ENCODE measurements at places on chromosomes 2 and 18.
A peak's percentile ranks its signal among the peaks of the same experiment; 100 is the strongest.

DNA sequence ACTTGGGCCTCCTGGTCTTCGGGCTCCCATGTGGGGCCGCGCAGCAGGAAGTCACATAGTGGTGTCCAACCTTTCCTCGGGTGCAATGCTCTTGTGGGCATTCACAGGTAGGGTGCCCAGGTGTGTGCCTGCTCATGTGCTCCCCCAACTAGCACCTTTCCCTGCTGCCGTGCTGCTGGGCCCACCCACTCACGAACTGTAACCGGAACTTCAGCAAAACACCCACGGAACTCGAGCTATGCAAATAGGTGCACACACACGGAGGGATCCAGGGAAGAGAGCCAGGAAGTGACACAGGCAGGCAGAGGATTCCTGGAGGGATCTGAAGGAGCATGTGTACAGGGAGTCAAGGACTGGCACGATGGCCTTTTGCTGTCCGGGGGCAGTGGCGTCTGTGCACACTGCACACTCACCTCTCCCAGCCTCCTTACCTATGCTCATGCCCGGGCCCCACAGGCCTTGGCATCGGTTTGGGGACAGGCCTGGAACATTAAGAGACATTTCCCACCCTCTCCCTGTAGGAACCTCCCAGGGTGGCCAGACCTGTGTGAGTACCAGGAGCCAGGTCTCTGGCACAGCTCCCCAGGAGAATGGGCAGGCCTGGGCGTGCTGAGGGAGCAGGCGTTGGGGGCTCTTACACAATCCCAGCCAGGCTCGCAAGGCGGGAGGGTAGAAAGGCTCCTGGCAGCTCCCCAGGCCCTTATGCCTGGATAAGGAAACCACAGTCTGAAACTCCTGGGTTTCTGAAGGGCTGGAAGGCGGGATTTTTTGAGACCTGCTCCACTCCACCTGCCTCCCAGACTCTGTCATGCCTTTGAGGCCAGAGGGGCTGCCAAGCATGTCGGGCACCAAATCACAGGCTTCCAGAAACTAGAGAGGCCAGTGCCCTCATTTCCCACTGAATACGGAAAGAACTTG lies 6.6 kb upstream of the PTMA start:
- DNase-seq: peak; percentile 87

DNA sequence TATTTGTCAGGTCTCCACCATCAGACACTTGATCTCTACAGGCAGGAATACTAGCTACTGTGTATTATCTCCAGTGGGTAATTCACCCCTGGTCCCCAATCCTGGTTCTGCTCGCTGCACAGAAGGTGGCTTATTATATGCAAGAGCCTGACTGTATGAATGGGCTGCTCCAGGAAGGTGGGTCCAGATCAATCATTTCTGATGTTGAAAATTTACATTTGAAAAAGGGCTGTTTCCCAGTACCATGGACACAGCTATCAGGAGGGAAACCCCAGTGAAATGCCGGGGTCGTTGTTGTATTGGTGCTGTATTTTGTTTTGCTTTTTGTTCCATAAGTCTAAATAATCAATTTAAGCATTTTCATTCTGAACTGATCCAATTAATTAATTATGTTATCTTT lies 367.6 kb downstream of the RND3 start:
- no peak for DNase-seq

- no peak for DNase-seq
These were observed 177.3 kb downstream of the DYSF start for GRCh38 chr2:71630454-71631328.

DNA sequence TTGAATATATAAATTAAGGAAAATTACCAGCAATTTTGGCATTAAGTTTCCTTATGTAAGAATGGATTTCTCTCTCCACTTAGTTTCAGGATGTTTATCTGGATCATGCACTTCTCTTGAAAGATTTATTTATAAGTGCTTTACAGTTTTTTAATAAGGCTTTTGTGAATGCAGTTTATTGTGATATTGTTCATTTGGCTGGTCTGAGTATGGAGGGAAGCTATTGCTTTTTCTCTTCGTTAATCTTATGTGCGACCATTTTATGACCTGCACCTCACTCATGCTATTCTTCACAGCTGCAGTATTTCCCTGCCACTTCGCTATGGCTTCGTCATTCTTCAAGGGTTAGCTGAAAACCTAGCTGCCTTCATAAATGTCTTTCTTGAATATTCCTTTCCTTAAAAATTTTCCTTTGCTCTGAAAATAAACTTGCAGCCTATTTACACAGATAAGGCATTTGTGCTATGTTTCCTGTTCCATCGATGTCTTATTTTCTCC lies 233.4 kb downstream of the SOCS6 start:
- DNase-seq: no peak

DNA sequence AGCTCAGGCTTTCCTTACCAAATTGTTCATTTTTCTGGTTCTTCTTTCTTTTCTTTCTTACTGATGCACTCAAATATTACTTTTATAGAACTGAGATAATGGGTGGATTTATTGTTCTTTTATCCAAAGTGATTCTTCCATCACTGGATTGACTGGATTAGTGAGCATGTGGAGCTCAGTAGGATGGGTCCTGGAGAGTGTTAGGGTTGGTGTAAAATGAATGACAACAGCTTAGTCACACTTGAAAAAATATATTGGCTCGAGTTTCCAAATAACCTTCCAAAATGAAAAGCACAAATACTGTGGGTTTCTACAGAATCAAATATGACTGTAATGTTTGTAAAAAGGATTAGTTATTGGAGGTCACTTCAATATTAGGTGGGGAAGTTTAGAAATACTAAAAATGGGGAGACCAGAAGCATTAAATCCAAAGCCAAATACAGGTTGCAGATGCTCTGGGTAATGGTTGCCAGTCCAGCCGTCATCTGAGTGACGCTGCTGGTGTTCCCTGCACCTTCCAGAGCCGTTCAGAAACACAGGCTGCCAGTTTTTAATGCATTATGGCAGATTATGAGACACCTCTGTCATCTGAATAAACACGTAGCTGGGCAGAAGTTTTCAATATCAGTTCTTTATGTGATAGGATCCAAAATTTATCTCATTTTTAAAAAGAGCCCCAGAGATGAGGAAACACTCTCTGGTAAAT lies 294.8 kb upstream of the NRP2 start:
- no peak for DNase-seq

All from renal cortical epithelial cell (primary cell).